Stimulated activated CD8-positive, alpha-beta memory T cell treated with anti-CD3 and anti-CD28 coated beads, Interleukin-12 subunit alpha, Interleukin-12 subunit beta, amount 100 ng/mL, for 1 hour (primary cell): ENCODE measurements at places on chromosomes 4 and X.

- DNase-seq = no peak
Measured at GRCh38 chr4:94567811-94568210, 116.1 kb downstream of the PDLIM5 start.

- no peak for DNase-seq
Measured at GRCh38 chr4:4969298-4969697, 50.0 kb downstream of the CYTL1 start.

DNA sequence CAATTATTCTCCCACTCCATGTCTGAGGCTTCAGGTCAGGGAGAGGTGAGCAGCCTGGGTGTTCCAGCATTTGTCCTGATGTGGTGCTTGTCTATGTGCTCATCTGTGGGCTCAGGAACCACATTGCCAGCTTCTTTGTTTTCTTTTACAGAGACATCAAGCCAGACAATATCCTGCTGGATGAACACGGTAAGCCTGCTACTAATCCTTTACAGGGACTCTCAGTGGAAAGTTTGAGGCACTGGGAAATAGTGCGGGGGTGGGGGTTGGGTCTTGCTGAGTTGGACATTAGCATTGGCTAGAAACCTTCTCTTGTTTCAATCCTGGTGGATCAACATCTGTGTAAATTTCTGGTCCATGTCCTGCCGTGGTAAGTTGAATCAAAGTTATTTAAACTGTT lies 310.3 kb downstream of the EVC2 start:
- no peak for DNase-seq

GRCh38 chr4:40264995-40265909 lies 68.4 kb downstream of the RHOH start:
- no peak for DNase-seq

DNA sequence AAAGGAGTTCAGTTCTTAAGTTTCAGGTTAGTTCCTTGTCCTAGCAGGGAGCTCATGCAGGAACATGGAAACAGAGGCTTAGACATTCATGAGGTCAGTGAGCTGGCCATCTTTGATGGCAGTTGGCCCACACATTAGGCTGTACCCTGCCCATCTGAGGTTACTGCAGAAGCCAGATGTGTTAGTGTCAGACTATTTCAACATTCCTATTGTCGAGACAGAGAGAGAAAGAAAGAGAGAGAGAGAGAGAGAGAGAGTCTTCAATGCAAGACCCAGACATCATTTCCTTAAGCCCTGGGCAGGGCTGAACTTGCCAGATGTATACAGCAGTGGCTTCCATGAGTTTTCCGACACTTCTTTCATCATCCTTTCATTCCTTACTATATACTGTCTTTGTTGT lies 91.3 kb downstream of the PPP1R2C start:
- DNase-seq = no peak

DNA sequence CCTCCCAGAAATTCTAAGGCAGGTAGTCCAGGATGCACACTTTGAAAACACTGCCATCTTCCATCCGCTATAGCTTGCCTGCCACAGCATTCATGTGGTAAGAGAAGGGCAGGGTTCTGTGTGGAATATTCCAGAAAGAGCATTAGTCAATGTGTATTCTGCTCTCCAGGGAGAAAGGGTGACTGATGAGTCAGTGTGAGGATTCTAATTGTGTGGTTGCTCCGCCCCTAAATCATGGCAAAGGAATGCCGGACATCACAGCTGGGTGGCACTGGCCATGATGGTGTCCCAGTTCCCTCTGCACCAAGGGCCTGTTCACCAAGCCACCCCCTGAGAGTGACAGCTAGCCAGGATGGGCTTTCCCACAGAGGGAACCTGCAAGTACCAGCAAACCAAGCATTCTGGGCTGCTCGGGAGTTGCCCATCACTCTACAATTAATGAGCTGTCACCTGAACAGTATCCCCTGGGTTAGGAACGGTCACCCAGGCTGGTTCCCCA lies 9.5 kb downstream of the IDS start:
- DNase-seq = no peak

DNA sequence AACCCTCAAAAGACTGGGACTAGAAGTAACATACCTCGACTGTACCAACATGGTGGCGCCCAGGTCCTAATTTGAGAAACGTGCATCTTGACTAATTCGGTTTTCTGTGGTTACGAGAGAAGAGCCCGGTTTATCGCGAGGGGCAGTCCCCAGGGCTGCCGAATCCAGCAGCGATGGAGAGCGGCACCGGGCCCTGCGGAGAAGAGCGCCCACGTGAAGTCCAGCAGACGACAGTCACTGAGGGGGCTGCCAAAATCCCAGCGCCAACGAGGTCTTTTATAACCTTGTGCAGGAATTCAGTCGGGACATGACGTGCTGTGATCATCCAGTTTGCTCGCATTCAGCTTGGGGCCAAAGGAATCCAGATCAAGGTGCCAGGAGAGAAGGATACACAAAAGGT lies 187.5 kb upstream of the SLITRK2 start:
- DNase-seq = no peak

DNA sequence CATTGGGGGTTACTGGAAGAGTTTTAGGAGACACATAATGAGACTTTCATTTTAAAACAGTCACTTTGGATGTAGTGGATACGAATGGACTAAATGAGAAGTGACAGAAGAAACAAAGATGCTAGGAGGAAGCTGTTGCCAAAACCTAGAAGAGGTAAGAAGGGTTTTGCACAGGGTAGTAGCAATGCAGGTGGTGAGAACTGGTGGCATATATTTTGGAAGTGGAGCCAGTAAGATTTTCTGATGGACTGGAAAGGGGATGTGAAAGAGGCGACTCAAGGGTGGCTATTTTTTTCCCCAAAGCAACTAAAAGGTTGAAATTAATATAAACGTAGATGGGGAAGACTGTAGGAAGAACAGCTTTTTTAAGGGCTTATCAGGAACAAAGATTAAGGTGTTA lies 462.0 kb downstream of the IL15 start:
- no peak for DNase-seq

DNA sequence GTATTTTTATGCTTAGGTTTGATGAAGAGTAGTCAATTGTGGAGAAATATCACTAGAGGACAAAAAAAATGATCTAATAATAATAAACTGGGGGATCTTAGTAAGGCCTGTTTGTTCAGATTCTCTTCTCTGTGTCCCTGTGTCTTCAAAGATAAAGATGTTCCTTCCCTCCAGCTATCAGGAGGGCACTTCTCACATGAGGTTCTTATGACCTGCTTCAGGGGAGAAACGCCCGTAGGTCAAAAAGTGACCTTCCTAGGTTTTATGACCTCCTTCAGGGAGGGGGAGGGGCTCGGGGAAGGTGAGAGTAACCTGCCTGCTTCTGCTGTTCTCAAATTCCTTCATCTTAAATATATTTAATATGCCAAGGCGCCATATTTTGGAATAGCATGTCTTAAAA lies 89.2 kb upstream of the JADE1 start:
- no peak for DNase-seq

DNA sequence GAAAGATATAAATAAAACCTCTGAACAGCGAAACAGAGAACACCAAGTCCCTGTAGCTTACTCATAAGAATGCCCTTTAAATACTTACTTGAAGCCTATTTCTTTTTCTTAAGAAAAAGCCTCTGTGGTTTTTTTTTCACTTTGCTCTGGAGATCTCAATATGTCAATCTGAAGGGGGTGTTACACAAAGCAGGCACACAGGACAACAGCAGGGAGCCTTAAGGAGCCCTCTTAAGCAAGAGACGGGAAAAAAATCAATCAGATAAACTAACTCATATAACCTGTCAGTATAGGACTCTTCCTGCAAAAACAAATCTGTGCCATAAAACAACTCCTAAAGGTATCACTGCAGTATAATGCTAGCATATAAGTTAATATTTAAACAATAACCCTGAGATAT lies 611.1 kb upstream of the ATOH1 start:
- no peak for DNase-seq

- no peak for DNase-seq
Measured at GRCh38 chrX:35046660-35047296, 104.2 kb downstream of the FAM47B start.

DNA sequence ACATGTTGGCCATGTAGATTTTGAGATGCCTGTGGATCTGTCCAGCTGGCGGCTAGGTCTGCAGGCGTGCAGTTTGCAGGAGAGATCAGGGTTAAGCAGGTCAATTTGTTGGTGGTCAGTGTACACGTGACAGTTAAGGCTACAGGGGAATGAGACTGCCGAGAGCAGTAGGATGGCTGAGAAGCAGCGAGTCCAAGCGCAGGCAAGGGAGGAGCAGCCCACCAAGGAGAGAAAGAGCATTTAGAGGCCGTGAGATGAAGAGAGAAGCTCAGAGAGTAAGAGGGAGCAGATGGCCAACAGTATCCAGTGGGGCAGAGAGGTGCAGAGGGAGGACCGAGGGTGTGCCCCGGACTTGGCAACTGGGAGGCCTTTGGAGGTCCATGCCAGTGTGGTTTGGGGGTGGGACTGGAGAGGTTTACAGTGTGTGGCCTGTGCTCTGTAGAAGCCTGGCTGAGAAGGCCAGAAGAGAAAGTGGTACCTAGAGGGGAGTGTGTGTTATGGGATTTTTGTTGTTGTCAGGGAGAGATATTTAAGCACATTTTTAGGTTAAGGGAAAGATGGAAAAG lies 18.4 kb downstream of the SNX25 start:
- no peak for DNase-seq

- DNase-seq = no peak
Measured at GRCh38 chrX:93868289-93868965, 194.4 kb downstream of the FAM133A start.

DNA sequence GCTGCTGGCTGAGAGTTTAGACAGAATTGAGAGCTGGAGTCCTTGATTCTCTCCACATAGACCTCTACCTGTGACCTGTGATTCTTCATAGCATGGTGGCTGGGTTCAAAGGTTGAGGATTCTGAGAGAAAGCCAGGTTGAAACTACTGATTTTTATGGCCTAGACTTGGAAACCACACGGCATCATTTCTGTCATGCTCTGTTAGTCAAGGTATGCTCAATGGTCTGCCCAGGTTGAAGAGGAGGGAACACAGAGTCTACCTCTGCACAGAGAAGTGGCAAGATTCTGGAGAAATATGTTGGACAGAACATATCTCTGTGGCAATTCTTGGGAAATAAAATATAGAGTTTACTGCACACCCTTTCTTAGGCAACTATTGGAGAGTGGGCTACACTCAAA lies 57.2 kb upstream of the CXorf66 start:
- no peak for DNase-seq

- DNase-seq = no peak
Measured at GRCh38 chr4:75028196-75028854, 95.4 kb downstream of the PARM1 start.

DNA sequence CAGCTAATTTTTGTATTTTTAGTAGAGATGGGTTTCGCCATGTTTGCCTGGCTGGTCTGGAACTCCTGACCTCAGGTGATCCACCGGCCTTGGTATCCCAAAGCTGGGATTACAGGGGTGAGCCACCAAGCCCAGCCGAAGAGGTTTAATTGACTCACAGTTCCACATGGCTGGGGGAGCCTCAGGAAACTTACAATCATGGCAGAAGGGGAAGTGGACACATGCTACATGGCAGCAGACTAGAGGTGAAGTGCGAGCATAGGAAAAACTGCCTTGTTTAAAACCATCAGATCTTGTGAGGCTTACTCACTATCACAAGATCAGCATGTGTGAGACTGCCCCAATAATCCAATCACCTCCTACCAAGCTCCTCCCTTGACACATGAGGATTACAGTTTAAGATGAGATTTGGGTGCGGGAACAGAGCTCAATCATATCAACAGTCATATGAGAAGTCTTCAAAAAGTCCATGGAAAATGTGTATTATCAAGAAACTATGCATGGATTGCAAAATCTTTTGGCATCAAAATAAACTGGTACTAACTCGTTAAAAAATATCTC lies 25.8 kb upstream of the RPL39 start:
- DNase-seq = no peak

- DNase-seq = no peak
Measured at GRCh38 chr4:121073004-121073435, 685 bp upstream of the NDNF start.

DNA sequence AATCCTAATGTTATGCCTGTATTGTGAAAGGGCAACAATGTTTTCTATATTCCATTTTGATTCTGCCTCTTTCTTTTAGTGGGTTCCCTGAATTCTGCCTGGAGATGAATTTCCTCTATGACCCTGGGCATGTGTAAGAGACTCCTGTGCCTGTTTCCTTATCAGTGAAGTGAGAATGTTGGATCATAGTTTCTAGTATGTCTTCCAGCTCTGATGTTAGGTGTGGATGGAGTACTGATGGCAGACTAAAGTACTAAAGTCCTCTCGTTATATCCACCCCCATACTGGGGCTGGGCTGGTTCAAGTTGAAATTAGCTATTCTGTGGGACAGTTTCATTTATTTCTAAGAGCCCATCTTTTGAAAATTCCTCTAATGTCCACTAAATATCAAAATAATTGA lies 29.6 kb downstream of the PLAC1 start:
- no peak for DNase-seq

- DNase-seq = no peak
Measured at GRCh38 chr4:162761965-162762364, 404.7 kb downstream of the NAF1 start.

GRCh38 chr4:164381859-164382258 lies 372.1 kb upstream of the SMIM31 start:
- DNase-seq = no peak

- no peak for DNase-seq
Measured at GRCh38 chr4:110780538-110780937, 157.7 kb upstream of the PITX2 start.

- no peak for DNase-seq
Measured at GRCh38 chr4:53119680-53120079, 246.2 kb downstream of the SCFD2 start.

- DNase-seq = no peak
Measured at GRCh38 chr4:84451546-84451945, 47.5 kb downstream of the NKX6-1 start.

DNA sequence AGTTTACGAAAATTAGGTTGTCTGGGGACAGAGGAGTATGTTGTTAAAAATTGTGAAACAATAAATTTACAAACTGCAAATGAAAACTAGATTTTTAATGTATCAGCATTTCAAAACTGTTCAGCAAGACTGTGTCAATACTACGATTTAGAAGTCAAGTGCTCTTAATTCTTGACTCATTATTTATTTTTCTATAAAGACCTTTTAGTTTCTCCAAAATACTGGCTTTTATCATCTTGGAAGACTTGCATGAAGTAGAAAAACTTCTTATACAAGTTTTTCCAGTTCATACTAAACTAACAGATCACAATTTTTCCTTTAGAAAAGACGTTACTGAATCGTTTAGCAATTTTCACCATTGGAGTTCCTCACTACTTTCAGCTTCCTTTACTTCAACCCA lies 231.4 kb downstream of the PPP3CA start:
- no peak for DNase-seq

GRCh38 chr4:174215057-174215456 lies 68.4 kb downstream of the FBXO8 start:
- no peak for DNase-seq

DNA sequence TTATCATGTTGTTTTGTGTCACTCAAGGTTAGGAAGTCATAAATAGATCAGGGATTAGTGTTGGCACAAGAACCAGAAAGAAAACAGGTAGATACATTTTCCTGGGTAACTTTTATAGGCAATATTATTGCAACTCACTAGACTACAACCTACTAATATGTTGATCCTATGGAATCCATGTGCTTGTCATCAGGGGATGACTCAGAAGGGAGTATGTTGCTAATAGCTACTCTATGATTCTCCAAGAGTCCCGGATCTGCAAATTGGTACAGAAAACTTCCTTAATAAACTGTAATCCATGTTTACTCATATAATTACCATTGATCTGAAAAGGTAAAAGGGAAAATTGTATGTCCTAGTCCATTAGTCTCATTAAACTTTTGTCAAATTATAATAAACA lies 11.7 kb upstream of the GNRHR start:
- DNase-seq = no peak
